ENCODE measurements at places on chromosomes 13 and 19.

DNA sequence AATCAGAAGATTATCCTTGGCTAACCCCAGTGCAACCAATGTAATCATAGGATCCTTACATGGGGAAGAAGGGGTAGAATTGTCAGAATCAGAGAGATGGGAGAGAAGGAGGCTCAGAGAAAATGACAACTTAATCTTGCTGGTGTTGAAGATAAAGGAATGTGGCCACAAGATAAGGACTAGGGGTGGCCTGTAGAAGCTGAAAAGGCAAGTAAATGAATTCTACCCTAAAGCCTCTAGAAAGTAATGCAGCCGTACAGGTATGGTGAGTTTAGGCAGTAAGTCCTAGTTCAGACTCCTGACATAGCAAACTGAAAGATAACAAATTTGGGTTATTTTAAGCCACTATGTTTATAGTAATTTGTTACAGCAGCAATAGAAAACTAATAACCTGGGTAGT, 718.5 kb downstream of the SLITRK6 start:
- DNase-seq, result no peak

GRCh38 chr13:26589754-26590153, 32.3 kb downstream of the WASF3 start:
- DNase-seq, result no peak

DNA sequence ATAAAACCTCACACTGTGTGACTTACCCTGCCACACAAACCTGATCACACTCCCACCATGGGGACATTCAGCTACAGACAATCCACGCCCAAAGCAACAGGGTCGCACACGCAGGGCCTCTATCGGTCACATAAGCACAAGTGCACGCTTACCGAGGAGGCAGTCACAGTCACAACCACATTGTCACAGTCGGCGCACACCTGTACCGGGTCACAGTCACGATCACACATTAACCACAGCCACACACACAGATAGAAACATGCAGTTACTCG, 579 bp downstream of the ZNF566 start:
- peak; percentile 32 for DNase-seq

DNA sequence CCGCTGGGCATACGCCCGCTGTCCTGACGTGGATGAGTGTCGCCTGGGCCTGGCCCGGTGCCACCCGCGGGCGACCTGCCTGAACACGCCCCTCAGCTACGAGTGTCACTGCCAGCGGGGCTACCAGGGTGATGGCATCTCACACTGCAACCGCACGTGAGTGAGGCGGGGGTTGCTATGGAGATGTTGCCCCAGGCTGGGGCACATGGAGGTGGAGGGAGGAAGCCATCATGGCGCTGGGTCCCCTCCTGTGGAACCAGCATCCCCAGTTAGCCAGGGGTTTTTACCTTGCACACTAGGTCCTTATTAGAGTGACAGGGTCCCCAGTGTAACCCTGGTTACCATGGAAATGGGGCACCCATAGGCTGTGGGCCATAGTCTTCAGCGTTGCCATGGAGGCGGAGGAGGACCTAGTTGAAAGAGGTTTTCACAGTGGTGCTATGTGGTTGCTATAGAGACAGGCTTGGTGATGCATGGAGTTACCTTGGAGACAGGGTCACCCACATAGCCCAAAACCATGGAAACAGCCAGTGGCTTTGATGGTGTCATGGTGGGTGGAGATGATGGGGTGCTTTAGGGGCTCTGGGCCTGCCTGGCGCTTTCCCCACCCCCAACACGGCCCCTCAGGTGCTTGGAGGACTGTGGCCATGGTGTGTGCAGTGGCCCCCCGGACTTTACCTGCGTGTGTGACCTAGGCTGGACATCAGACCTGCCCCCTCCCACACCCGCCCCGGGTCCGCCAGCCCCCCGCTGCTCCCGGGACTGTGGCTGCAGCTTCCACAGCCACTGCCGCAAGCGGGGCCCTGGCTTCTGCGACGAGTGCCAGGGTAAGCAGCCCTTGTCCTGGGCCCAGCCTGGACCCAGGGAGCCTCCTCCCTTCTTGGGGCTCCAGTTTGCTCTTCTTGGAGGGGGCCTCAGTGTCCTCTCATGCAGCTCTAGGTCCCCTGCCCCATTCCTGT, 27.1 kb downstream of the MEGF8 start:
- no peak for DNase-seq

GRCh38 chr13:32211813-32212212, 103.3 kb downstream of the ZAR1L start:
- DNase-seq, result no peak

GRCh38 chr19:44740351-44740824, 8.1 kb upstream of the BCL3 start:
- DNase-seq, result no peak

DNA sequence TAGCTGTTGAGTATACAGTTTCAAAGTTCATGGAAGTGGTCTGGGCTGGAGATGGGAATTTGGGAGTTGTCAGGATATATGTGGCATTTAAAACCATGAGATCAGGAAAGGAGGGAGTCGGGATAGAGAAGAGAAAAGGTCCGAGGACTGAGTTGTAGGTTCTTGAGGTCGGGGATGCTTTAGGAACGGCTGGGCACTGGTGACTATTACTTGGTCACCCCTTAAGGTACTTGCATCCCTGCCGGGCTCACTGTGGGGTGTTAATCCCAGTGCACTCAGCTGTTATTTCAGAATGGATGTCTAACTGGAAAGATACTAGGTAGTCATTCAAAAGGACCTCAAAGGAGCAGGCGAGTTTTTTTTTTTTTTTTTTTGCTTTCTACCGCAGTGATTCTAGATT, 34.2 kb downstream of the WASF3 start:
- no peak for DNase-seq

DNA sequence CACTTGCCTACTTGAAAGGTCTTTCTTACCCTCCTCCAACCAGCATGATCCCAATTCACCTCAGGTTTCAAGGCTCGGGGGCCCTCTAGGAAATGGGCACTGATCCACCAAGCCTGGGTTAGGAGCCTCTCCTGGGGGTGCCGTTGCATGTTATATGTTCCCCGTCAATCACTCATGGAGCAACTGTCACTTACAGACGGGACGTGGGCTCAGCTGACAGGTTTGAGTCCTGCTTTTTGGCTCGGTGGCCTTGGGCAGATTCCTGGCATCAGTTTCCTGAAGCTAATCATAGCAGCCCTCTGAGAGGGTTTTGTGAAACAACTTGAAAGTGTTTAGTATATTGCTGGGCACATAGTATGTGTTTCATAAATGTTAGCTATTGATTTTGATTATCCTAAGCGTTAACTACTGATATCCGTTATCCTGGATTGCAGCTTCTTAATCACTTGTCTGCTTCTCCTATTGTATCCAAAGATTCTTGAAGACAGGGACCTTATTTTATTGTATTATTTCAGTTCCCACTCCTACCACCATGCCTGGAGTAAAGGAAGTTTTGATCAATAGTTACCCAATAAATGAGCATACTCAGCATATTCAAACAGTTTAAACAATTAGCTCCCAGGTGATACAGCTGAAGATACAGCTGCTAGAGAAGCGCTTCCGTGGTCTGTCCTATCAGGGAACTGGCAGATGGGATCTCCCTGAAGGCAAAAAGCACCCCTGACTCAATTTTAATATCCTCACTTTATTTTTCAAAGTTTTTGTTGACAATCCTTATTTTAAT, 57.9 kb downstream of the RFC3 start:
- DNase-seq, result no peak

DNA sequence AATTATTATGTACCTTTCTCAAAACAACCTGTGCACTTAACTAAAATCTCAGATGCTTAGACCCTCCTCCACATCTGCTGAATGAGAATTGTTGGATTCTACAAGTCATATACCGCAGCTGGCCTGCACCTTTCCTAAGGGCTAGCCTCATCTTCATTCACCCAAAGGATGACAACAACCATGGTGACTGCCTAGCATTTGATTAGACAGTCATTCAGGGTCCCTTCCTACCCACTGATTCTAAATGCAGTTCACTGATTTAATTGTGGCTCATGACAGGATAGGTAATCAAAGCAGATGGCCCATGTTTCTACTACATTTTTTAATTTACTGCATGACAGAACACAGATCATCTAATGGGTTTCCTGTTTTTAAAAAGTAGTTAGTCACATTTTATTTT, 551.9 kb upstream of the SLC10A2 start:
- DNase-seq, result no peak

GRCh38 chr13:109818886-109819285, 32.5 kb upstream of the IRS2 start:
- DNase-seq, result no peak

DNA sequence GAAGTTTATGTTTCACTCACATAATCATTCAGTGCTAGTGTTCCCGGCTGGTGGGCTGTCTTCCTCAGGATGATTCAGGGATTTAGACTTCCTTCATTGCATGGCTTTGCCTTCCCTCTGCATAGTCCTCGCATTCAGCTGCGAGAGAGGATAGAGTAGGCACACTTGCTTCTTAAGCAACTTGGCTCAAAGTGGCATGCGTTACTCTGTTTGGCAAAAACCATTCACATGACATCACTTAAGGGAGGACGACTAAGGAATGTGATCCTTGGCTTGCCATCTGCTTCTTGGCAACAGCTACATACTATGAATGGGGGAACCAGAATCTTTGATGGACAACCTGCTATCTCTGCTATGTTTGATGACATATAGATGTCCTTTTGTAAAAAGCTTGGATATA, 359.3 kb downstream of the TDRD3 start:
- DNase-seq, result no peak

- no peak for DNase-seq
These were observed 1560.2 kb downstream of the EFNB2 start for GRCh38 chr13:104975272-104975671.

GRCh38 chr13:28058866-28059613, 41.3 kb downstream of the FLT3 start:
- DNase-seq, result peak; percentile 14

DNA sequence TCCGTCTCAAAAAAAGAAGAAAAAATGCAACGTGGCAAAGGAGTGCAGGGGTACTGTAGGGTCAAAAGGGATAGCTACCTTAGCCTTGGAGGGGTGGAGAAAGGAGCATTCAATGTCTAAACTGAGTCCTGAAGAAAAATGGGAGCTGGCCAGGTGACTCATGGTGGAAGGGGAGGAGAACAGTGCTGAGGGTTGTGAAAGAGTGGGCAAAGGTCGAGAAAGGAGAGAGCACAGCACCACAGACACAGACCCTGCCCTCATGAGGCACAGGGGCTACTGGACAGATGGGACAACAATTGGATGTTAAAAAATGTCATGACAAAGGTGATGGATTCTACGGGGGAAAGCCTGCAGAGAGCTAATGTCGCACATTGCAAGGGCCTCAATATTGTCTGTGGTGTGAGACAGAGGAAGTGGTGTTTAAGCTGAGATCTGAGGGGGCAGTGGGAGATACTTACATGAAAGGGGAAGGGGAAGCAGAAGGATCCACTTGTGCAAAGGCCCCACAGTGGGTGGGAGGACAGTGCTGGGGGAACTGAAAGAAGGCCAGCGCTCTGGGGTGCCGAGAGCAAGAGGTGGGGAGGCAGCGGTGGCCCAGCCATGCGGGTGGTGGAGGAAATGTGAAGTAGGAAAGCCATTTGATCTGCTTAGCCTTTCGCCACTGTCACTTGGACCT, 42.9 kb upstream of the URAD start:
- no peak for DNase-seq

DNA sequence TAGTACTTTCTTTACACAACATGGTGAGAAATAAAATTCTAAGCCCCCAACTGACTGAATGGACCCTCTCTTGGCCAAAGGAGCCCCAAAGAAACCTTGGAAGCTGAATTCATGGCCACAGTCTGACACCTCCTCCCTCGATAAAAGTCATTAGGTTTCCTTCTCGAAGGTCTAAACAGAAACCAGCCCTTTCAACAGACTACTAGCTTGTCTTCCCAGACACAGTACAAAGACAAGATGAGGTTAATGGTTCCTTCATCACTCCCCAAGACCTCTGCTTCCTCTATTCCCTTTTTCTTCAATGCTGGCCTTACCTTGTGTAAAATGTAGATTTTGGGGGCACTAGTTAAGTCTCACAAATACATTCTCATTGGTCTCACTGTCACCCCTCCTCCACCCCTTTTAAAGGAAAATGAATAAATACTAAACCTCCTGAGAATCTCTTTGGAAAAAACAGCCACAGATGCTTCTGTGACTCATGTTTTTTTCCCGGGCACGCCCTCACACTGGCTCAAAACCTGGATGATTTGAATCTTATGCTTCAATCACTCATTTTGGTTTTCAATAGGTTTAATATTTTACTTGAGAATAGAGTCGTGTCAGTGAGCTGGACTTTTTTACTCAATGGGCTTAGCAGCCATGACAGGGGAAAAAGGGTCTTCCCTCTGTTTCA, 65.8 kb upstream of the MED4 start:
- no peak for DNase-seq

DNA sequence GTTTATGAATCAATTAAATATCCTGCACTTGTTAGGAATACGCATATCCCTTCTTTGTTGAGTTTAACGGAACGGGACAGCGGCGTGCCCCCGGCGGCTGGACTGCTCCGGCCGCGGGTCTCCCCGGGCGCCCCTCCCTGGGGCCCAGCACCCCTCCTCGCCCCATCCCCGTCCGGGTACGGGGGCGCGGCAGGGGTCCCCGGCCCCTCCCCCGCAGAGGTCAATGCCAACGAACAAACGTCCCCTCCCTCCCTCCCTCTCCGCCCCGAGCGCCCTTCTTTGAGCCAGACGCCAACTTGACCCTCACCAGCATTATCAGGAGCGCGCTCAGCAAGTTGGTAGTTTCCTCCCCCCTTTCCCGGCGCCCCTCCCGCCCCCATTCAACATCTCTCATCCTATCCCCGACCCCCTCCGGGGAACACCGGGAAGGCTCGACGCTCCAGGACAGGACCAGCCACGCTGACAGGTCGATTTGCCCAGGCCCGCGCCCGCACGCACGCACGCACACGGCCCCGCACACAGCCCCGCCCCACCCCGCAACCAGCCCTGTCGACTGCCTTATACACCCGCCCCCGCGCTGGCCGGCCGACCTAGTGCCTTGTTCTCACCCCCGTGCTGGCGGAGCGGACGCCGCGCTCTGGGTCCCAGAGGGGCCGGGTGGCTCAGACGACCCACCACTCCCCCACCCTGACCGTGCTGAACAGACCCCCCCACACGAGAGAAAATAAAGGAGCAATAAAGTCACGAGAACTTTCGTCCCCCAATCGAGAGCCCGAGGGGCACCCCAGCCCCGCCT, 5.0 kb downstream of the LYL1 start:
- DNase-seq, result no peak

Data from stimulated activated CD4-positive, alpha-beta T cell treated with anti-CD3 and anti-CD28 coated beads, Interleukin-1b, Interleukin-23, amount 100 ng/mL, for 24 hours (primary cell).